Globus pallidus (tissue), 1 donor: ENCODE measurements at places on chromosomes 4 and X.
A peak's percentile ranks its signal among the peaks of the same experiment; 100 is the strongest.

- DNase-seq, result peak; percentile 32
These were observed 16.7 kb upstream of the CXorf38 start for GRCh38 chrX:40663880-40664630.

- DNase-seq, result no peak
These were observed 52.9 kb upstream of the HPRT1 start for GRCh38 chrX:134407065-134407376.

GRCh38 chrX:25241461-25241860, 225.7 kb upstream of the ARX start:
- DNase-seq, result no peak

DNA sequence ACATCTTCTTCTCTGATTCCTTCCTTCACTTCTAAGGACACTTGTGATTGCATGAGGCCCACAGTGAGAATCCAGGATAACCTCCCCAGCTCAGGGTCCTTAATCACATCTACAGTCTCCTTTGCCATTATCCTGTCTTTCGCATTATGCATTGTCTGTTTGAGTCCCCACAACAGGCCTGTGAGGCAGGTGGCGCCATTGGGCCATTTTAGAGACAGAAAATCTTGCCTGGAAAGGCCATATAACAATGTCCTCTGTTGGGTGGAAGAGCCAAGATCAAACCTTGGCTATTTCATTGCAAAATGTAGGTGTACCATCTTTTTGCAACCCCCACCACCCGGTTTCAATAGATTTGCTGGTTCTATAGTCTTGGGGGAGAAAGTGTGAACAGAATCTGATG, 11.8 kb upstream of the DCUN1D4 start:
- DNase-seq, result peak; percentile 68

DNA sequence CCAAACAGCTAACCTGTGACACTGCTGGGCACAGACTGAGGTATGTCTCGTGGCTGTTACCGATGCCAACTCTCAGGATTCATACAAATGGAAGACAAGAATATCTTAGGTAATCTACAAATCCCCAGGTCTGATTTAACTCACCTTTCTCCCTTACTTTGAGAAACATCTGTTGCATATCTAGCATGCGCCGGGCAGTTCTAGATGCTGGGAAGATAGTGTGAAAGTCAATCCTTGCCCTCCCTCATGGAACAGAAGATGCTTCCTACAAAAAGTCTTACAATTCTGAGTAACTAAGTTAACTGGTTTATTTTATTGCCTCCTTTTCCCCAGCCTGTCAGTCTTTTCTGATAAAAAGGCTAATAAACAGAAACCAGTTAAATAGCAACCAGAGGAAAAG, 212.2 kb upstream of the FAT1 start:
- DNase-seq, result no peak

GRCh38 chr4:115655626-115656025, 542.2 kb upstream of the NDST4 start:
- DNase-seq, result no peak

DNA sequence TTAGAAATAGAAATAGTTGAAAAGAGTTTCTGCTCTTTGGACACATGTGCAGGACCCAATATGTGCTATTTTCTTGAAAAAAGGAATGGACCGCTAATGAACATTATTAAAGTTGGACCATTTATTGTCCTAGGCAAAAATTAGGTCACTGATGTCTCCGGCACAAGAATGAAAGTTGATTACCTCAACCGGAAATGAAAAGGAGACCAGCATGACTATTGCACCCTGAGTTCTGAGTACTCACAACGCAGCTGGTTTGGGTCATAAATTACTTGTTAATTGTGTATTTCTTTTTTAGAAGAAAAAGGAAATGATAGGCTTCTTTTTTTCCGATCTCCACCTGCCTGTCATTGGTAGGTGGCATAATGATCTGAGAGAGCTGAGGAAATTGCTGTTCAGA, 232.7 kb downstream of the ARHGAP24 start:
- DNase-seq, result no peak
